ENCODE measurements at places on chromosomes 2 and 18.

DNA sequence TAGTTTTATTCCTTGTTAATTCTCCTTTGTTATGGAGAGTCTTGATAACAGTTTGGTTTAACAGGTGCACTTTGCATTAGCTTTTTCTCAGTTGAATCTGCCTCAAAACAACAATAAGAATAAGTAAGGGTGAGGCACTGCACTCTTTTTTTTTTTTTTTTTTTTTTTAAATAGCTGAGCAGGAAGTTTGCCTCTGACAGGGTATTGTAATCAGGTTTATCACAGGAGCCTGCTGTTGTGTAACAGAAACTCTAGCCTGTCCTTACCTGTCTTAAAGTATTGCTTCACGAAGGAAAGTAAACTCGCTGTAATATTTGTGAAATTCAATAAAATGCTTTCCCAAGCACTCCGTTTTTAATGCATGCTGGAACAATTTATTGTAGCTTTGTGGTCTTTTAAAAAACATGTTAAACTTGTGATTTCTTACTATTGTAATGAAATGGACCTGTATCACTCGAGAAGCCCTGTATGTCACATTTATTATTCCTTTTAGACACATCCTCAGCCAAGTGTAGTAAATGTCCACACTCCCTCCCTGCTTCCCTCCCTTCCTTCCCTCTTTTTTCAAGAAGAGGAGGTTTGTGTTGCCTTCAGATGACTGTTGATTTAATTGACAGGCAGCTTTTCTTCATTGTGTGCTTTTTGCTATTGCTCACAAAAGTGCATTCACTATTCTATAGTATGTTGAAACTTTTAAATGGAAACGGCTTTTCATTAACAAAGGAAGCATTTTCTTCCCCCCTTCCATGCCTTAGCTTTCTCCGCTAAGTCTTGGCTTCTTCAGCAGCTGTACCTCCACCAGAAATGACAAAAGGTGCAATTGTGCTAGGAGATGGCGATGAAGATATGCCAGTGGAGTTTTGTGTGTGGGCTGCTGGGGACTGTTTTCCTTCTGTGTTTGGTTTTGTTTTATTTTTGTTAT, 52.7 kb downstream of the TAF1B start:
- no peak for DNase-seq

DNA sequence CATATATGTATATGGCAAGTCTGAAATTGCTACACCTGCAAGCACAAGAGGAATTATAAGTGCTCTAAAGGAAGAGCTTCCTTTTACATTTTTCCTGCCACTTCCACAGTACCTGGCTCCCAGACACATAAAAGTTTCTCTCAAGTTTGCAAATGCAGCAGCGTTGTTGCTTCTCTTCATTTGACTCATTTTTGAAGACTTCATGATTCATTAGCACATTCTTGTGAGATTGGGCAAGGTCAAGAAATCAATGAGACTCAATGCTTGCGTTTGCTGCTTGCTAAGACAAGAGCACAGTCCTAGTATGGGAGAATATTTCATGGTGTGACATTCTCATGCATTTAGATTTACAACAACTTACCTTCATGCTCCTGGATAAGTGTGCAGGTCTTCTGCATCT, 42.6 kb upstream of the PDCL3 start:
- DNase-seq = no peak

GRCh38 chr18:45164551-45164950, 450.7 kb upstream of the SLC14A2 start:
- no peak for DNase-seq

GRCh38 chr2:41943159-41943558, 104.7 kb upstream of the PKDCC start:
- DNase-seq = no peak

DNA sequence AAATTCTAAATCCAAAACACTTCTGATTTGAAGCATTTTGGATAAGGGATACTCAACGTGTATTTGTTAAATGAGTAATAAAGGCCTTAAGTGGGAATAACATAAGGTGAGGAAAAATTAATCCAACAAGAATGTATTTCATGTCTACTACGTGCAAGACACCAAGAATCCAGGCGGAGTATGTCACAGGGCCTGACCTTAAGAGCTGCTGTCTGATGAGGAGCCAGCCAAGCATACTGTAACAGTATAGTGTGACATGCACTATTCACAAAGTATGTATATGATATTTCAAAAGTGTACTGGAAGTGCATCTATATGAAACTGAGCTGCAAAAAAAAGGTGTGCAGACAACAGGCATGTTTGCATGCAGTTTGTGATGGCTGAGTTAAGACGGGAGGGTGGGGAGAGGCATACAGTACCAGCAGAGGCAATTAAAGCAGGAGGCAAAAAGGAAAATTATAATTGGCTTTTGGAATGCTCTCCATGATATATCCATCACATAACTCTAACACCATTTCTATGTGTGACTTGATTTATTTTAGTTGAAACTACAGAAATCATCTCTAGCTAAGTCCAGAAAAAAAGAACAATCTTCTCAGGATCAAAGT, 18.2 kb downstream of the IWS1 start:
- no peak for DNase-seq

Measured in dorsolateral prefrontal cortex (tissue), 122 donors.